ENCODE measurements at places on chromosomes 2 and 18. TPM values are rescaled to one million over a fixed set of nuclear protein-coding genes. Genes with fewer than 3 reads are reported as not detected.

DNA sequence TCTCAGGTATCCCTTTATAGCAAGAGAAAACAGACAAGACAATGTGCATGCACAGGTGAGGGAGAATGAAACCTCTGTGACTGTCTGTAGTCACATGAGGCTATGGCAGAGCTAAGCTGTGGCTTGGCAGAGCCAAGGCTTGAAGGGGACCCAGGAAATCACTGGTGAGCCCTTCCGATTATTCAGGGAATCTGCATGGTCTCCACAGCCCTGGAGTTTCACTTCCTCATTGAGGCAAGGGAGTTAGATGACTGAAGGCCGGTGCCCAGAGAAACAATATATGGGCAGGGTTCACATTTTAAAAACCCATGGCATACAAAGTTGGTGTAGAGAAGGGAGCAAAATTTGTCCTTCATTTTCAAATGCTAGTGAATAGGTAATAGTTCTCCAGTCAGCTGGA lies 144.4 kb upstream of the REV1 start:
- no peak for DNase-seq

GRCh38 chr2:107466241-107466640 lies 360.5 kb upstream of the RGPD4 start:
- DNase-seq, result no peak

GRCh38 chr2:54483426-54483825 lies 27.3 kb downstream of the SPTBN1 start:
- DNase-seq, result no peak

GRCh38 chr2:157420771-157421323 lies 23.0 kb downstream of the CYTIP start:
- DNase-seq, result no peak

GRCh38 chr2:187169864-187170263 lies 278.2 kb downstream of the CALCRL start:
- no peak for DNase-seq

- DNase-seq, result no peak
These were observed 10.4 kb upstream of the EVA1A start for GRCh38 chr2:75570948-75571729.

DNA sequence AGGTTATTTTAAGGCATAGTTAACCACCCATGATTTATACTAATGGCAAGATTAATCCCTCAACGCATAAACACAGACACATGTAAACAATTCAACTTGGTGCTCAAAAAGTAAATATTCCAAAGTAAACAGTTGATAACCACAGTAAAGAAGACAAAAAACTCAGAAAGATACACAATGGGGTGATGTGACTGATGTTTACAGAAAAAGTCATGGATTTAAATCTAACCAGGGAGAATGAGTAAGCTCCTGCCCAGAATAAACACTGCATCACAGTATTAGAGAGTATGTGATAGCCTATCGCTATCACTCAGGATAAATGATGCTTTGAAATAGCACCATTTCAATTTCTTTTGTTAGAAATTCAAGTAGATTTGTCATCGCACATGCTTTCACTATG lies 49.3 kb downstream of the HIBCH start:
- no peak for DNase-seq

DNA sequence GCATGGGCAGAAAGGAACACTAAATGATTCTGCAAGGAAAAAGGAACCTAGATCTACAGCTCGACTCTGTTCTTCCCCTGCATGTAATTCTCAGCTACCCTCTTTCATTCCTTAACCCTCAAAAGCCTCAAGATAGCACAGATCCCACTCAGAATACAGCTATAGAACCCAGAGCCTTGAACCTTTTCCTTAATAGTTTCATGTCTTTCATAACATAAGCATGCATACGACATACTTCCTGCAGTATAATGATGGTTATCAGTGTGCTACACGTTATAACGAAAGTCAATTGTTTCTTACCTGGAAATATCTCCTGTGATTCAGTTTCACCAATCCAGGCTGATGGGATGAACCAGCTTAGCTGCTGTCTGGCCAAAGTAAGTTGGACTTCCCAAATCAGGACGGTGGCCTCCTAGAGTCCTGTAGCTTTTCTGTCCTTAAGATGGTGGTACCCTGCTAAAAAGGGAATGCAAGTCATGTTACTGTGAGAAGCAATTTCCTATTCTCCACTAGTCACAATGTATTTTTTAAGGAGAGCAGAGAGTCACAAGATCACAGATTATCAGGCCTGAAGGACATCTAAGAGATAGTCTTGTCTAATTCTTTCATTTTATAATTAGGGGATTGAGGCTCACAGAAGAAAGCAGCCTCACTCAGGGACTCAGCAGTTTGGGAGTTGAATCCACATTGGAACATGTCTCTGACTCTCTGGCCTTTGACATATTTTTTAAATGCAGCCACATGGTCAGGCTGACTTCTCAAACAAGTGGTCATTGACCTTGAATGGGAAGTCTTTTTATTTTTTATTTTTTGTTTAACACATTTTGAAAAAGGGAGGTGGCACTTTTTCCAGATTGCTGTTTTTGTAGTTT lies 41.8 kb downstream of the CYRIA start:
- DNase-seq, result no peak

DNA sequence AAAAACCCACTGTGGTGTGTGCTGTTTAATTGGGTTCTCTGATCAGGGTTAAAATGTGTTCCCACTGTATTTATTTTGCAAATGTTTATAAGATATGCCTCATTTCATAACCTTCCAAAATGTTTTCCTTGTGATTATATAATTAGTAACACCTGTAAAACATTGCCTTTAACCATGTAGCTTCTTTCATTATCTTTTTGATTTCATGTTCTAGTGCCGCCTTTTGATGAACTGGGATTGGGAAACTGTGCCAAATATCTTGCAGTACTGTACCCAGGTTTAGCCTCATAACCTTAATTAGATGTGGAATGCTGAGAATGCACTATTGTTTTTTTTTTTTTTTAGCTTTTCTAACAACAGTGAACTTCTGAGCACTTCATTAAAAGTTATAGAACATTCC lies 96.9 kb downstream of the TANC1 start:
- DNase-seq, result no peak

DNA sequence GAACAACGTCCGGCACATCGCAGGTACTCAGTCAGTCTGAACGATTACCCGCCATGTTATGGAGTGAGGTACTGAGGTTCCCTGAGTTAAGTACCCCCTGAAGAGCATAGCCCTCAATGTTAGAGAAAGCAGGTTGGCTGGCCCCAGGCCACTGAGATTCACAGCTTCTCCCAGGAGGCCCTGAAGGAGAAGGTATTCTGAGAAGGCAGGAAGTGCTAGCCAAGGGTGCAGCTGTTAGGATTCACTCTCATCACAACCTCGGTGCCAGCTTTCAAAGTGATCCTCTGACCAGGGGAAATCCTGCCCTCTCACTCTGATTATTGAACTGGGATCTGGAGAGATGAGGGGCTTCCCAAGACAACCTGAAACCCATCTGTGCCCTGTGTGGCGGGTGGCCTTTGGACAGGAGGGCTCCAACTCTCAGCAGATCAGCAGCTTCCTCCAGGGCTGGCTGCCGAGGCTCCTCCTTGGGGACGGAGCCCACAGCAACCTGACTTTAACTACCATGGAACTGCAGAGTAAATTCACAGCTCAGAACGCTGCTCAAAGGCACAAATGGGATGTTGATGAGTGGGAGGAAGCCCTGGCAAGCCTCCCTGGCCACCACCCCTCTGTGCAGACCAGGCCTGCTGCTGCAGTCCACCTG lies 7.8 kb downstream of the EHD3 start:
- no peak for DNase-seq

- peak; percentile 12 for DNase-seq
These were observed 824.9 kb downstream of the GALR1 start for GRCh38 chr18:78074400-78075020.

GRCh38 chr18:2846636-2847316 lies at the start of gene EMILIN2:
TSS of gene EMILIN2 (plus strand) at chr18:2847006. CDS start at chr18:2847189, 183 bp downstream.
- peak; percentile 55 for DNase-seq

DNA sequence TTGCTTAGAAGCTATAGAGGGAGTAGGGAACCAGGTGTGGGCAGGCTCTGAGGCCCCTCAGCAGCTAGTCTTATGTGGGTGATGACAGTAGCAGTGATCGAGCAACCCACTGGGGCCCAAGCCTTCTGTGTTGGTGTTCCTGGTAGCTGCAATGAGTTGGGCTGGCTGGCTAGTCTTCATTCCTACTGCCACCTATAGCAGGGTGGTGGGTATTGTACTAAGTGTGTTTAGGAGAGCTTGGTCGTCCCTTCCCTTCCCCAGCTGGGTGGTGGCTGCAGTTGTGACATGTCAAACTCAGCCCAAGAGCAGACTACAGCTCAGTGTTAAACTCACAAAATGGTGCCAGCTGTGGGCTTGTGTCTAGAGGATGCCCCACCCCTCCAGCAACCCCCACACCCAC lies 486.1 kb upstream of the UBE2E3 start:
- no peak for DNase-seq

GRCh38 chr2:27065128-27065527 lies 6.3 kb downstream of the OST4 start:
- no peak for DNase-seq

- peak; percentile 64 for DNase-seq
These were observed 121.5 kb upstream of the LTBP1 start for GRCh38 chr2:32825291-32825712.

DNA sequence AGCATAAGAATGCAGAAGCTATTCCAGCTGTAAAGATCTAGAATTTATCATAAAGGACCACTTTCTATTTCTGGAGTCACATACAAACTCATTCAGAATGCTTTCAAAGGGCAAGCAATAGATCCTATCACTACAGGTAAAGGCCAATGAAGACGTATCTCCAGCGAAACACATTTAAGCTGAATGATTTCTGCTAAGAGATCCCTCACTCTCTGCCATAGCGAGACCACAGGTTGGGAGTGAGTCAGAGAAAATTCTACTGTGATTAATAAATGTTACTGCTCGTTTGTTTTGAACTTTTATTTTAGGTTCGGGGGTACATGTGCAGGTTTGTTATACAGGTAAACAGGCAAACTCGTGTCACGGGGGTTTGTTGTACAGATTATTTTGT lies 72.5 kb upstream of the NFU1 start:
- DNase-seq, result no peak

- peak; percentile 93 for DNase-seq
These were observed 90.2 kb downstream of the FAM161A start for GRCh38 chr2:61763605-61764034.

DNA sequence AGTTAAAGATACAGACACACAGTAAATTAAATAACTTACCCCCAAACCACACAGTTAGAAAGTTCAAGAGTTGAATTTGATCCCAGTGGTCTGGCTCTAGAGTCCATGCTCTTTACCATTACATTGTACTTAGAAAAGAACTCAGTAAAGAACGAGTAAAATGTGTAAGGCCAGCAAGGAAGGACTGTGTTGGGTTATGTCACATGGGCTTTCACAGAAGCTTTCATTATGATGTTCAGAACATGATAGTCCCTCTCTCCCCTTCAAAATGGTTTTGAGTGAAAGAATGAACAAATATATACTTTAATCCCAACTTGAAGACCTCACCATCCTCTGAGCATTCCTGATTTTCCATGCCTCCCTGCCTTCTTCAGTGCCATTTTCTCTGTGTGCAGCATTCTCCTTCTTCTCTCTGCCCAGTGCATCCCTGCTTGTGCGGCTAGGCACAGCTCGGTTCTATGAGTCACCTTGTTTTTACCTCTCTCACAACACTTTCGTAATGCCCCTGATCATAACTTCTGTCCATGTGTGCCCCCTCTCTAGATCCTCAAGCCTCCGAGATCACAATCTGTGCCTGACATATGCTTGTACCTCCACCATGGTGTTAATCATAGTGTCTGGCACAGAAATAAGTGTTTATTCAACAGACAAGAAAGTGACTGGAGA lies 22.0 kb downstream of the RASGRP3 start:
- DNase-seq, result no peak

DNA sequence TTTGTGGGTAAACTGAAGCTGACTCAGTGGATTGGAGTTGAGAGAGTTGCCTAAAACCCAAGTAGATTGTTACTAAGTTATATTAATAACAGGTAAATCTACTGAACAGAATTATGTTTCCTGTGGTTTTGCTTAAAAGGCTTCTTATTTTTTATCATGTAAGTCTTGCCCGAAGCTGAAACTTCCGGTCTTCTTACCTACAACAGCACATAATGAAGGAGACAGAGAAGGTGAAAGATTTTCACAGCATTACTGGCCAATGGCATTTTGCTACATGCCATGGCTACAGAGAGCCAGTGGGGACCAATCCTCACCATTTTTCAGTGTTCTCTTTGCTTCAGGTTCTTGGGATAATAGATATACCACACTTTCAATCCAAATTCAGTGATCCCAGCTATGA lies 220.0 kb downstream of the ERBB4 start:
- no peak for DNase-seq

GRCh38 chr2:77479395-77479794 lies 42.8 kb downstream of the LRRTM4 start:
- DNase-seq, result no peak

DNA sequence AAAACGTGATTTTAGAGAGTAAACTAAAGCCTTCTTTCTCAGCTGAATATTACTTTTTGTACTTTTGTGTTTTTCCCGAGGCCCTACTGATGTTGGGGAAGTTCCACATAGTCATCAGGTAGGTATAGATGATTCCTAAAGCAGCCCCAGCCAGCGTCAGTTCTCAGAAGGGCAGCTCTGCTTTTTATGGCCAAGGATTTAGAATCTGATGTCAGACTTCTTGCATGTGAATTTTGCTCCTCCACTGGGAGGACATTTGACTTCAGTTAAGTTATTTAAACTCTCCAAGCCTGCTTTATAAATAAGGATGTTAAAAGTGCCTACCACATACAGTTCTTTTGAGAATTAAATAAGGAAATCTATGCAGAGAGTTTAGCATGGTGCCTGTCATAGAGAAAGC lies 130.8 kb downstream of the NCKAP5 start:
- no peak for DNase-seq

DNA sequence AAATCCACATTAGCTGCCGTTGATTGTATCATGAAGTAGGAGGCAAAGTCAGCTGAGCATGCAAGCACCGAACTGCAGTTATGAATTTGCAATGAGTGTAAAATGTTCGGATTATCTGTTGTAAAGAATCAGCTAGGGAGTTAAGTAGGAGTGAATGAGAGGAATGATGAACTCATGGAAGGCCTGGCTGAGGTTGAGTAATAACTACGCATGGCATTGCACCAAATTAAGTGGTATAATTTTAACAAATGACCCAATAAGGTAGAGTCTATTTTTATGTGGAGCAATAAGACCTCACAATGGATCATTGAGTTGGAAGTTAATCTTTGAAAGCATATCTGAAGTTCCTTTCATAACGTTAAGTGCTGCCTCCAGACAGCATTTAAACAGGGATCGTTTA lies 288.2 kb upstream of the CHST9 start:
- DNase-seq, result peak; percentile 5

- no peak for DNase-seq
These were observed 25.5 kb downstream of the EPB41L3 start for GRCh38 chr18:5518179-5518770.

- DNase-seq, result no peak
These were observed 22.9 kb upstream of the CUL3 start for GRCh38 chr2:224608104-224608503.

The SLC9A2 gene
- total RNA-seq, result 5.3 TPM

The SERPINB3 gene
- not detected for total RNA-seq

The CCBE1 gene
- total RNA-seq, result 4.0 TPM

The ADGRF3 gene
- total RNA-seq, result not detected

The HSBP1L1 gene
- 42.6 TPM for total RNA-seq

The DRC1 gene
- total RNA-seq, result not detected

The NRBP1 gene
- total RNA-seq, result 61.2 TPM

The CAPN13 gene
- 78.2 TPM for total RNA-seq

The HMSD gene
- not detected for total RNA-seq

The CNDP2 gene
- 115 TPM for total RNA-seq

All from stomach (tissue), 19 donors.